HTR-8/SVneo (cell line): ENCODE measurements at places on chromosomes 11 and 22.
A peak's percentile ranks its signal among the peaks of the same experiment; 100 is the strongest.

- DNase-seq, result no peak
Measured at GRCh38 chr11:33772300-33772699, 2.0 kb downstream of the FBXO3 start.

- no peak for DNase-seq
Measured at GRCh38 chr11:72023335-72023734, 24.6 kb downstream of the IL18BP start.

- DNase-seq, result no peak
Measured at GRCh38 chr22:29092243-29092642, 19.4 kb downstream of the KREMEN1 start.

GRCh38 chr11:115126515-115127208, 377.6 kb downstream of the CADM1 start:
- no peak for DNase-seq

DNA sequence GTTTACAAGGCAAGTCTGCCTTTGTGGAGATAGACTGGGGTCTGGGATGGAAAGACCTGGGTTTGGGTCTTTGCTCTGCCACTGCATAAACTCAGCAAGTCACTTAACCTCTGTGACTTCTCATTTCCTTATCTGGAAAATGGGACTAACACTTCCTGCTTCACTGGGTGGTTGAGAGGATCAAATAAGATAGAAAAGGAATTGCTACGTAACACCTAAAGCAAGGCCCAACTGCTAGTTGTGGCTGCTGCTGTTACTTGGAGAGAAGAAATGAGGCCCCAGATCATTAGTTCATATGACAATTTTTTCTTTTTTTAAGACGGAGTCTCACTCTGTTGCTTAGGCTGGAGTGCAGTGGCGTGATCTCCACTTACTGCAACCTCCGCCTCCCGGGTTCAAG, 5.9 kb downstream of the PTPRJ start:
- DNase-seq, result no peak

GRCh38 chr11:1839924-1840779, 1.4 kb downstream of the TNNI2 start:
- no peak for DNase-seq

- DNase-seq, result no peak
Measured at GRCh38 chr11:76215941-76216340, 9.6 kb upstream of the WNT11 start.

DNA sequence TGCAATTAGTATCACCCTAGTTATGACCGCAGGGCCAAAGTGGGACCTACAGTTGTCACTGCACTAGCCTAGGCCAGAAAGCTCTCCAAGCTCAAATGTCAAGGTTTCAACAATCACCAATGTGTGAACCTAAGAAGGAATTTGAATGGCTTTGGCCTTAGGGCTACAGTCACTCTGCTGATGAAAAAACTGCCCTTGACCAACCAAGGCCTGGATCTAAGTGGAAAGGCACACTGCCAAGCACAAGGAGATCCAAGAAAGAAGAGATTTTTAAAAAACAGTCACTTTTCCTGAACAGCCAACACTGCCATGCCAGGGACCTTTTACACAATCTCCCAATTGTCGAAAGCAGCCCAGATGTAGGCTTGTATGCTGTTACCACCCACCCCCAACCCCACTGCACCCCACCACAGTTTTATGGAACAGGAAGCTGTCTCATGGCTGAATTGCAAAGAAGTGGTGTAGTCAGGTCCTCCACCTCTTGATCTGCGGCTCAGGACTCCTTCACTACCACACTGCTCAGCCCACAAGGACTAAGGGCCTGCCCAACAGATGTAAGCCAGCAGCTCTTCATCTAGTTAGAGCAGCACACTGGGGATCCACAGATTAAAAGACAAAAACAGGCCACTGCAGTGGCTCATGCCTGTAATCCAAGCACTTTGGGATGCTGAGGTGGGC, 32.9 kb downstream of the SMCO4 start:
- DNase-seq, result no peak

GRCh38 chr22:36599771-36600170, 70.8 kb upstream of the EIF3D start:
- no peak for DNase-seq

DNA sequence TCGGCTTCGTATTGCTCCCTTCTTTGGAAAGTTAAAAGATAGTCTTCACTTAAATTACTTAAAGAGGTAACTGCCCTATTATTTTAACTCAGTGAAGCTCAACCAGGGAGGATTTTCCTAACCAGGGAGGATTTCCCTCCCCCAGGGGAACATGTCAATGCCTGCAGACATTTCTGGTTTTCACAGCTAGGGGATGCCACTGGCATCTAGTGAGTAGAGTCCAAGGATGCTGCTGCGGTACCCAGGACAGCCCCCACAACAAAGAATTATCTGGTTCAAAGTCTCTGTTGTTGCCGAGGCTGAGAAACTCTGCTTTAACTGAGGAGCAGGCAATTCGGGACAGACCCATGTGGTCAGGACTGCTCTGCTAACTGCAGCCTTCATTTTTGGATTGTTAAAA, 82.2 kb downstream of the DEPDC5 start:
- no peak for DNase-seq

GRCh38 chr11:9739123-9739900, 75.4 kb downstream of the SWAP70 start:
- DNase-seq, result no peak

GRCh38 chr11:71286701-71287643, 34.6 kb upstream of the SHANK2 start:
- DNase-seq, result peak; percentile 60
